Regular cardiac myocyte (primary cell): ENCODE measurements at places on chromosomes 6 and 20. TPM values are rescaled to one million over a fixed set of nuclear protein-coding genes. Genes with fewer than 3 reads are reported as not detected.

Gene COX4I2
- 0.28 TPM in 1 of 2 replicates, not detected in the other for total RNA-seq

Gene PSORS1C2
- not detected in 2 replicates for total RNA-seq

Gene TCP1
- total RNA-seq = 264 and 509 TPM in 2 replicates

Gene GRIK2
- 0.38 and 1.1 TPM in 2 replicates for total RNA-seq

Gene C20orf202
- total RNA-seq = not detected in 2 replicates

Gene HTR1E
- total RNA-seq = not detected in 2 replicates

Gene NKAPL
- 2.1 and 3.1 TPM in 2 replicates for total RNA-seq

Gene PRR18
- total RNA-seq = not detected in 2 replicates

Gene RBBP8NL
- not detected in 2 replicates for total RNA-seq

Gene BLCAP
- 29.6 and 33.9 TPM in 2 replicates for total RNA-seq
